Cardiac muscle cell (in vitro differentiated cells and primary cell): ENCODE measurements at places on chromosomes 1 and 21.
A peak's percentile ranks its signal among the peaks of the same experiment; 100 is the strongest.

DNA sequence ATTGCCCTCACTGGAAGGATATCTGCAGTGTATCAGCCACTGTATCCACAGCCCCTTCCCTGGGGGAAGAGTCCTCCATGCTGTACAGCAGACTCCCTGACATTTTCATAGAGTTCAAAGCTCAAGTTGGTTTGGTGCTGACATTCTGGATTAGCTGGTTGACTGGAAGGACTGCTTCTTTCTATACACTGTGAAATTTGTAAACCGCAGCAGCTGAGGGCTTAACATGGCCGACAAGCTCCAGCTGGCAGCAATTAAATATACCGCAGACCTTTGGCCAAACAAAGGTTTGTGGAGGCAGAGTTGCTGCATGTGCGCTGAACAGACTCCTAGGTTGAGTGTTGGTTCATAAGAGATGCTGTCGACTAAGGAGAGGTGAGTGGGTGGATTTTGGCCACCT is 126.4 kb downstream of the DHRS3 start:
- no peak for DNase-seq

DNA sequence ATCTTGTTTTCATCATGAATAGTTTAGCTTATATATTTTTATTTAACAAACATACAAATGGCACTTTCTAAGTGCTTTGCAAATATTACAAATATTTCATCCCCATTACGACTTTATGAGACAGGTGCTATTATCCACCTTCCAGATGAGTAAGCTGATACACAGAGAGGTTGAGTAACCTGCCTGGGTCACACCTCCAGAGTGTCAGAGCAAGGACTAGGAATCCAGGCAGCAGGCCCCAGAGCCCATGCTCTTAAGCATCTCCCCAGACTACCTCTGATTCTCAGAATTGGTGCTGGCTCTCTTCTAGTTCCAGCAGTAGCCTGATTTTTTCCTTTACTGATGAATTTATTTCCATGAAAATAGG is 40.0 kb downstream of the EPHB2 start:
- DNase-seq = peak; percentile 69

DNA sequence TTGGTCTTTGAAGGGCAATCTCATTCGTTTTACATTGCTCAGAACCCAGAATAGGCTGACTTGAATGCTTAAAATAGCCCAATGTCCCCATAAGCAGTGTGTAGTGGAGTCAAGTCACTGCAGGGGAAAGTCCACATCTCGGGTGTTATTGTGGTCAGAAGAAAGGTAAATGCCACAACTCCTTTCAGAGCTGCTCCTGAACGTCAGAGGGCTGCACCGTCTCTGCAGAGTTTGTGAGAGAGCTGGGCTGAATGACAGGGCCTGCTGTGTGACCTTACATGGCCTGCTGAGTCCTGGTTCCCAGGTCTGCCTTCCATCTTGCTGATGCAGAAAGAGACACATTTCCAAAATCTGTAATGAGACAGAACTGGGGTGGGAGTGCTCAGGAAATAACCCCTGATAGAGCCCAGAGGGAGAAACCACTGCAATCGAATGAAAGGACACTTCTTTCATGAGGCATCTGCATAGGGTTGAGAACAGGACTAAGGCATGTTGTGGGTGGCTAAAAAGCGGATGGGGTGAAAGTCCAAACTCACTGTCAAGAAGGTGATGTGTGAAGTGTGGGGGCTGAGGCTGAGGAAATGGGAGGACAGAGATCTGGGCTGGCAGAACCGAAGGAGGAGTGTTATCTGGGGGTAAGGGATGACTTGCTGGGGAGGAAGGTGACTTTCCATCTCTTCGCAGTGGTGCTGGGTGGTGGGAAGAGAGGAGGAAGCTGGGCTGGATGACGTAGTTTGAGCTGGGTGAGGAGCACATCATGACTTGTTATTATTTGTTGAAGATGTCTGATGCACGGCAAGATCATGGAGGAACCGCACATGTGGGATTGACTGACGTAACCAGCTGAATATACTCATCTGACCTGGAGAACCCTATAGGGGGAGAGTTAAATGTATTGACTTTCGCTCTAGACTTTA is 33.7 kb downstream of the XCL2 start:
- peak; percentile 50 for DNase-seq

- DNase-seq = peak; percentile 56
Observed at GRCh38 chr1:23936481-23937176, 23.0 kb upstream of the PNRC2 start.

GRCh38 chr1:87398641-87399040 is 70.0 kb downstream of the LMO4 start:
- peak; percentile 38 for DNase-seq

- no peak for DNase-seq
Observed at GRCh38 chr1:197355248-197355995, 87.4 kb downstream of the CRB1 start.

DNA sequence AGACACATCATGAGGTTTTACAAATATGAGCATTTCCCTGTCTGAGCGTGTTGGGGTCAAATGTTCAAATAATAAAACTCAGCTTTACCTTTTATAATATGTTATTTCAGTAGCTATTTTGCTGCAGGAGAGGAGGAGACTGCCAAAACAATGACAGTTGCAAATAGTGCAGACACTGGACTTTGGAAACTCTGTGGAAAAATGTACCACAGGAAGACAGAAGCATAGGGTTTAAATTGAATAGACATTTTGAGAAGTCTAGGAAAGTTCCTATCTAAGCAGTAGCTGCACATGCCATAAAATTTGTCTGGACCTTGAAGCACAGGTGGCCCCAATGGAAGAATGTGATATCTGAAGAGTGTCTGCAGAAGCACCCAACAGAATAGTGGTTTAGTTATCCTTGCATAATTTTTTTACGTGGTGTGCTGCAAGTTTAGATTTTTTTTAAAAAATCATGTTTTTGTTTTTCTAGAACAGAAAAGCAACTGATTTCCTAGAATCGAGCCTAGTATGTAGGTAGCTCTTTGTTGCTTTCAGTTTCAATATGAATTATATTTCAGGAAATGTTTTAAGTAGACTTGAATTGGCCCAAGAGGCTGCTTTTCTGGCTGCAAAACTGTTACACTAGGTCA is 14.0 kb upstream of the GBP5 start:
- DNase-seq = no peak

GRCh38 chr21:44987886-44988606 is 48.2 kb downstream of the SLX9 start:
- no peak for DNase-seq

GRCh38 chr1:203025686-203026030 is 633 bp upstream of the PPFIA4 start:
- no peak for DNase-seq

- peak; percentile 38 for DNase-seq
Observed at GRCh38 chr1:175373786-175374623, 181.4 kb upstream of the KIAA0040 start.

DNA sequence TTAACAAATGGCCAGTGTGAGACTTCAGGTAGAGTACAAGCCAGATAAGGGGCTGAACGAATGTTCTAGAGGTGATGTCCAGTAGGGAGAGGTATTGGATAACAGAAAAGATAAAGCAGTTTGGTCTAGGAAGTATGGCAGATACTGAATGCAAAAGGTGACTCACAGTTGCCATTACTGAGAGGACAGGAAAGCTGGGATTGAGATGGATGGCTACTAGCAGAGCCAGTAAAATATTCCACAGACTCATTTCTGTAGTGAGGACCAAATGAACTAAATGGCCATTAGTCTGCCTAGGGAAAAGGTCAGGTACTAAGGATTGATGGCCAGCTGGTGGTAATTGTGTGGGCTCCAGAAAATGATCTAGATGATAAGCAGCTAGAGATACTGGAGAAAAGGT is 11.5 kb downstream of the MACO1 start:
- DNase-seq = no peak

GRCh38 chr1:168634951-168635532 is 58.6 kb downstream of the XCL1 start:
- DNase-seq = no peak

DNA sequence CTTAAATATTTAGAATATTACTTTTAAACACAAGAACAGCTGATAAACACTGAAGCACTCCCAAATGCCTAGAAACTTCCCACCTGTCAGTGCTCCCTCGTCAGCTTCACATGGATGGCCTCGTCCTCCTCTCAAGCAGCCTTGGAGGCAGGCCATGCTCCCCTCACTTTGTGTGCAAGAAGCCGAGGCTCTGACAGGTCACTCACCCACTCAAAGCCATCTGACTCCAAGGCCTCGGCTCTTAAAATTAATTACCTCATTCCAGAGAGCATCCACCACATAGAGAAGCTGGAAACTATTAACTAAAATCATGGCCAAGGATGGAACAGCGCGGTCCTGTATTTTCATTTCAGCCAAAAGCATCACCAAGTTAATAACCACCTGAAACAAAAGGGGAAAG is 17.8 kb downstream of the LBR start:
- DNase-seq = no peak

DNA sequence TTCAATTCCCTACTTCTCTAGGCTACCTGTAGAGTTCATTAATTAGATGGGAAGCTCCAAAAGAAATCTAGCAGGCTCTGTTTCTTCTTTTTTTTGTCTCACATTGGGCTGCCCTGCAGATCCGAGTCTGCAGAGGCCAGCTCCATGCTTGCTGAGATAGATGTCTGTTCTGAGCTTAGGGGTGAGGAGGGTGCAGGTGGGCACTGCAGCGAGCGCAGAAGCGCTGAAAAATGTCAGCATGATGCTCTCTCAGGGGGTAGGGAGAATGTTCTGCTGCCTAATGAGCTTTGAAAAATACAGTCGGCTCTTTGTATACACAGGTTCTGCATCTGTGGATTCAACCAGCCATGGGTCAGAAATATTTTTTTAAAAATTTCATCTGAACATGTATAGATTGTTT is 56.8 kb upstream of the KCNA3 start:
- no peak for DNase-seq

- peak; percentile 64 for DNase-seq
Observed at GRCh38 chr1:9724706-9725476, 73.4 kb downstream of the PIK3CD start.

GRCh38 chr1:95183952-95184351 is 50.1 kb upstream of the RWDD3 start:
- DNase-seq = no peak

GRCh38 chr1:38152351-38153065 is 105.9 kb upstream of the POU3F1 start:
- no peak for DNase-seq

GRCh38 chr1:180805316-180805715 is 107.4 kb upstream of the KIAA1614 start:
- no peak for DNase-seq

DNA sequence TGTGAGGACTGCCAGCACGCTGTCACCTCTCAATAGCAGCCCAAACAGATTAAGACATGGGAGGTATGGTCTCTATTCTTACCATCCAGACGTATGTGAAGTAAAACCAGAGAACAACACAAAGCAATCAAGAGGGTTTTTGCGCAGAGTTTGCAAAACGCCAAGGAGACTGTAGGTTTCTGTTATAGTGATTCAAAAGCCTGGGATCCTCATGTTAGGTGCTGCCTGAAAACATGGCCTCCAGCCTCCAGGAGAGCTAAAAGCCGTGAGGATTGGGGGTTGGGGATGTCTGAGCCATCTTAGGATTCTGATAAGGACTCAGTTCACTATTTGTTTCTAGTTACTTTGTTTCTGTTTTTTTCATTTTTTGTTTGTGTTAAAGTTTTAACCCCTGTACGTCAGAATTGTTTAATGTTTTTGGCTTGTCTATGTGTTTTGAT is 4.2 kb upstream of the CCT8 start:
- peak; percentile 58 for DNase-seq

- peak; percentile 52 for DNase-seq
Observed at GRCh38 chr1:210294999-210295745, 33.5 kb upstream of the HHAT start.

DNA sequence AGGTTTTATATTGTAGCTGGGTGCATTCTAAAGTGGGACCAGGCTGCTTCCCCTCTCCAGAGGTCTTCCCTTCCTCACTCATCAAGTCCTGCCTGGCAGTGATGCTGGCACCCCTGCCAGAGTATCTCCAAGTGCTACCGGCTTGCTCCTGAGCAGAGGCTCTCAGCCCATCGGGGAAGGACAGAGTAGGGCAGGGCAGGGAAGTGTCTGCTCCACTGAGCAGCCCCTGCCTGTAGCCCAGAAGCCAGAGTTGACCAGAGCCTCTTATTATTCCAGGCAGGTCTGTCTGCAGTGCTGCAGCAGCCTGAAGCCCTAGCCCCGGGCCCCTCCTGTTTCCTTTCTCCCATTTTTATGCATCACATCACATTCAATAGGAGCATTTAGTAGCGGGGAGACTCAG is 51.1 kb downstream of the ATP2B4 start:
- DNase-seq = no peak

- no peak for DNase-seq
Observed at GRCh38 chr1:202202500-202203168, 9.0 kb downstream of the LGR6 start.

- no peak for DNase-seq
Observed at GRCh38 chr1:93757256-93758036, 75.8 kb upstream of the BCAR3 start.

- no peak for DNase-seq
Observed at GRCh38 chr1:7560601-7561181, 210.4 kb upstream of the VAMP3 start.

DNA sequence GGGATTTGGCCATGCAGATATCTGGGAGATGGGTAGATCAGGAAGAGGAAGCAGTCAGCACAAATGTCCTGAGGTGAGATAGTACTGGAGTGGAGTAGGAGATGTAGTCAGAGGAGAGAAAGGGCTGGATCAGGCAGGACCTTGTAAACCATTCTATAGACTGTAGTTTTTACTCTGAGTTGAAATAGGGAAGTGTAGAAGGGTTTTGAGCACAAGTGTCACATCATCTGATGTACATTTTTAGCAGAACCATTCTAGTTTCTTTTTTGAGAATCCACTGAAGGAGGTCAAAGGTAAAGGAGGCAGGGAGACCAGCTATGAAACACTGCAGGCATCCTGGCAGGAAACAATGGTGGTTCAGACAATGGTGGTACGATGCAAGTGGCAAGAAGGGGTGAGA is 194.6 kb upstream of the RRP15 start:
- no peak for DNase-seq

GRCh38 chr1:204925701-204926100 is 55.0 kb downstream of the NFASC start:
- no peak for DNase-seq

DNA sequence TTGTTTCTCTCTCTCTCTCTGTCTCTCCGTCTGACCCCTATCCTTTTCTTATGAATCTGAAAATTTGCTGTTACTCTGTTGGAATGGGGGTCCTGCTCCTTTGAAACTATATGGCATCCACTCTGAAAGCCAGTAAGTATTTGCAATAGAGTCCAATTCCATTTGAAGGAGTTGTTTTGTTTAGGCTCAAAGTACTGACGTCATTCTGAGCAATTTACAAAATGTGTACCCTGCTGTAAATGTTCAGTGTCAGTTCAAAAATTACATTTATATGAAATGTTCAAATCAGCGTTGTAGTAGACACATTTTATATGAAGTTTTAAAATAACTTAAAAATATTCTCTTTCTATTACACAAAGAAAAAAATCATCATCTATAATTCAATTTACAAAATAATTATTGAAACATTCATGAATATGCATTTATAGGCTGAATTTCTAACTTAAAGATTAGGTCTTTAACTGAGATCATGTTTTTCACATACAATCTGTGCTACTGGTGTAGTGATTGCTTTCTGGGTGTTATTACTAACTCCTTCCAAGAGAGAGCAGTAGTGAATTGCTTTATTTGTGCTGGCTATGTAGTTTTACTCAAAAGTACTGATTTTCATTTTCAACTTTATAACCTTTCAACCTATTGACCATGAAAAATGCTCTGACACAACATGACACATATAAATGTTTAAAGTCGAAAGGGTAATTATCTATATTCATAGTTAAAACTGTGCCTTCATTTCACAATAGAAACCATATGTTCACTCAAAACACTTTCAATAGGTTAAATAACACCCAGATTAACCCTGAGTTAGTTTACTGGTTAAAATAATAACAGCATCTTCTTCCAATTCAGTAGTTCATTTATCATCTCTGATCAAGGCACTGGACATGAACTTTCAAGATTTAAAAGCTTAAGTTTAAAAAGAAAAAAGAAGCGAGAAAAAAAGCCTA is 253.1 kb upstream of the ADGRL4 start:
- DNase-seq = peak; percentile 67
